ENCODE measurements at places on chromosomes 11 and 22.

- DNase-seq, result no peak
These were observed 67.2 kb upstream of the TTC12 start for GRCh38 chr11:113247221-113247620.

- DNase-seq, result no peak
These were observed 151.6 kb upstream of the E2F8 start for GRCh38 chr11:19392321-19392720.

DNA sequence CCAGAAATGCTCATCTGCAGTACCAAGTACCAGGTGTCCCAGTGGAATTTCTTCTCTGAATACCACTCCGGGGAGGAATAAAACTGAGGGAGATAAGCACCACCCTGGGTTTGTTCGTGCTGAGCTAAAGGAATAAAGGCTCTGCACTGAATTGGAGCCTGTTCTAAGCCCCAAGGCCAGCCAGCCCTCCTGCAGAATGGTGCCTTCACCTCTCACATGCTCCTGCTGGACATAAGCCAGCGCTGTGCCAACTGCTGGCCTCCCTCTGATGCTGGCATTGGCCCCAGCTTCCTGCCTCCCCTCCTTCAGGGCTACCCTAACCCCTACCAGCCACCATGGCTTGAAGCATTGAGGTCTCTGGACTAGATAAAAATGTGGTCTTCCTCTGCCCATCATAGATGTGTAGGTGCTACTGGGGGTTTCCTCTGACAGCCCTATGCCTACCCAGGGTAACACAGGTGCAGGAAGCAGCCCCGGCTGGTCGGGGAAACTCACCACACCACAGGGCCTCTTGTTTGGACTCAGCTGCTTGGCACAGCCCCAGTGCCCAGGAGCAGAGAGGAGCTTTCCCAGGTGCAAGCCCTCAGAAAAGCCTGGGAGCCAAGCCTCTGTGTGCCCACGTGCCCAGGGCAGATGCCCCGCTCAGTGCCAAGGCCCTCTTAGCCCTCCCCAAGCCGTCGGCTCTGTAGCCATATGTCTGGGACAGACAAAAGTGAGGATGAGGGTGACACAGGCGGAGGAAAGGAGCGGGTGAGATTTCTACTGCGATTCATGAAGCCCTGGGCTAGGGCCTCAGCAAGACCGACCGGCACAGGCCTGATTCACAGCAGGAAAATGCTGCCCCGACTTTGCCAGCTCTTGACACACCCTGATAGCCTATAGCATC lies 34.1 kb upstream of the JAM3 start:
- no peak for DNase-seq

GRCh38 chr22:48490500-48491411 lies 1336.9 kb downstream of the BRD1 start:
- no peak for DNase-seq

GRCh38 chr11:8292351-8292750 lies 28.7 kb upstream of the LMO1 start:
- DNase-seq, result no peak

- no peak for DNase-seq
These were observed 19.4 kb upstream of the SUSD2 start for GRCh38 chr22:24161909-24162308.

DNA sequence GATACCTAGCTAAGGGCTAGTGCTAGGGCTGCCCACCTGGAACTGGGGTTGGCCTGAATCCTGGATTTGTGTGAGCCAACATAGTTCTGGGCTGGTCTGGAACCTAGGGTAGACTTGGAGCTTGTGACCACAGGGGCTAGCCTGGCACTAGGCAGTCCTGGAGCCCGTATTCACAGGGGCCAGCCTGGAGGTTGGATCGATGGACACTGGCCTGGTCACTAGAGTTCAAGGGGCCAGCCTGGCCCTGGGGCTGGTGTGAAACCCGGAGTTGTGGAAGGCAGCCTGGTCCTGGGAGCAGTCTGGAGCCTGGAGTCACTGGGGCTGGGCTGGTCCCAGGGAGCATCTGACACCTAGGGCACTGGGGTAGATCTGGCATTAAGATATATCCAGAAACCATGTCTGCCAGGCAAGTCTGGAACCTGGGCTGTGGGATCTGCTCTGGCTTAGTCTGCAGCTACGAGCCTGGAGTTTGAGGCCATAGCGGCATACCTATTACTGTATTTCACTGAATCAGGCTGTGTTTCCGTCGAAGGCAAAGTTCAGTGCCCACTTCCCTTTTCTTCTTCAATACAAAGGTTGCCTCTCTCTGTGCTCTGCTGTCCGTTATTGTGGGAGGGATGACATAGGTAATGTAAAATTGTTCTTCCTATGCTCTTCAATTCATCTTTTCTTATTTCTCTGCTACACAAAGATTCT lies 9.1 kb upstream of the GLYATL1B start:
- peak; percentile 54 for DNase-seq

DNA sequence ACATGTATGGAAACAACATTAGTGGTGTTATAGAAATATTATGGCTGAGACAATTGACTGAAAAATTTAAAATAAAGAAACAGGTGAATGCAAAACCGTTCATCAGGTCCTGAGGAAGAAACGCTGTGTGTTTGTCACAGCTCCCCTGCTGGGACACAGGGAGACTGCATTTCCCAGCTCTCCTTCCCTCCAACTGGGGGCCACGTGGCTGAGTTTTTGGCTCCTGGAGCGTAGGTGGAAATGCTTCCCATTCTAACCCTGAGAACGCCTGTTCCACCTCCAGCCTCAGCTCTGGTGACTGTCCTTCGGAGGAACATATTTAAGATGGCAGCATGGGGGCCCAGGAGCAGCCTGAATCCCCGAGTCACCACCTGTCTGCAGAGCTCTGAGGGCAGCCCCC lies 398.6 kb downstream of the BRD1 start:
- no peak for DNase-seq

- peak; percentile 60 for DNase-seq
These were observed 695 bp downstream of the PEX26 start for GRCh38 chr22:18078329-18079041.

GRCh38 chr11:99537681-99538080 lies 516.9 kb downstream of the CNTN5 start:
- DNase-seq, result no peak

DNA sequence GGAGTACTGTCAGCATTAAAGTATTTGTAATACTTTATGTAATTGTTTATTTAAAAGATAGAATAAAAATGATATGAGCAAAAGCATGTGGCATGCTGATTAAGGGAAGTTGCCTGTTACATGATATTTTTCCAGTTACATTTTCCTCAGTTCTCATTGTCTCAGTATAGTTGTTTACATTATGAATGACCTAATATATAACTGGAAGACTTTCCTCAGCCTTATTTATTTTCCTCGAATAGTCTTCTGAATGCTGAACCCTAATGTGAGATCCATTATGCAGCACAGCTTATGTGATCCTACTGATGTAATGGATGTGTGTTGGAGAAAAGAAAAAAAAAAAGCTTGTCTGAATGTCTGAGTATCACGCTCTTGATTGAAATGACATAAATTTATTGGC lies 95.5 kb downstream of the LUZP2 start:
- no peak for DNase-seq

GRCh38 chr11:72525466-72525865 lies 91.1 kb upstream of the CLPB start:
- DNase-seq, result no peak

- DNase-seq, result peak; percentile 73
These were observed 4.4 kb downstream of the SLC2A11 start for GRCh38 chr22:23862103-23862502.

DNA sequence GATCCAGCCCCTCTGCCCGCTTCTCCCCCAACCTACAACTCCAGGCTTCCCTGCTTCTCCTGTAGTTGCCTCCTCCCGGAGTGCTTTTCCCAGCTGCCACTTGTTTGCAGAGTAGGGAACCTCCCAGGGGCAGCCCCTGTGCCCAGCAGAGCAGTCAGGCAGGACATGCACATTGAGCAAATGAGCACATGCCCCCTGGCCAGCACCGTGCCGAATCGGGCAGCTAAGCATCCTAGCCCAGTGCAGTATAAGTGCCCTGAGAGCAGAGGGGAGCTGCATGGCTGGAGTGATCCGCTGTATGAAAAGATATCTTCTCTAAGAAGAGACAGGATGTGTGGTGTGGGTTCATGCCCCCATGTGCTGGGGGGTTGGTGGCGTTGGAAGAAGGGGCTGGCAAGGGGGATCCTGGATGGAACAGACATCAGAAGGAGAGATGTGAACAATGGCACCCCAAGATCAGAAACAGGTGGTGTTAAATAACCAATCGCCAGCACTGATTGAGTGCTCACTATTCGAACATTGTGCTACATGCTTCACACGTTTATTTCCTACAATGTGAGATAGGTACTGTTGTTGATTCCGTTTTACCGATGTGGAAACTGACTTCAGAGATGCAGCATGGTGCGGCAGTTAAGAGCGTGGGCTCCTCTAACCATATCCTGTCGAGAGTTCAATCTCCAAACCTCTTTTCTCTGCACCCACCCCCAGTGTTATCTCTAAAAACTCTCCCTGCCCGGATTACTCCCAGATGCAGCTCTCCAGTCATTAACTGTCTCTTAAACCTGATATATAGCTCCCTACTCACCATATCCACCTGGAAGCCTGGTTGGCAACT lies 1.2 kb downstream of the AIP start:
- DNase-seq, result peak; percentile 70

- no peak for DNase-seq
These were observed 2.7 kb downstream of the ACO2 start for GRCh38 chr22:41471568-41471967.

- no peak for DNase-seq
These were observed 57.6 kb downstream of the MYH9 start for GRCh38 chr22:36330127-36330526.

DNA sequence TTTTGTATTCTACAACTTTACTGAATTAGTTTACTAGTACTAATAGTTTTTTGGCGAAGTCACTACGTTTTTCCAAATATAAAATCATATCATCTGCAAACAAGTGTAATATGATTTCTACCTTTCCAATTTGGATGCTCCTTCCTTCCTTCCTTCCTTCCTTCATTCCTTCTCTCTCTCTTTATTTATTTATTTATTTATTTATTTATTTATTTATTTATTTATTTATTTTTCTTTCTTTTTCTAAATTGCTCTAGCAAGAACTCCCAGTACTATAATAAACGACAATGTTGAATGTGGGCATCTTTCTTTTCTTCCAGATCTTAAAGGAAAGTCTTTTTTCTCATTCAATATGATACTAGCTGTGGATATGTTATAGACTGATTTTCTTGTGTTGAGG lies 656.0 kb upstream of the LUZP2 start:
- no peak for DNase-seq

GRCh38 chr11:1230456-1231395 lies 7.9 kb downstream of the MUC5B start:
- no peak for DNase-seq

DNA sequence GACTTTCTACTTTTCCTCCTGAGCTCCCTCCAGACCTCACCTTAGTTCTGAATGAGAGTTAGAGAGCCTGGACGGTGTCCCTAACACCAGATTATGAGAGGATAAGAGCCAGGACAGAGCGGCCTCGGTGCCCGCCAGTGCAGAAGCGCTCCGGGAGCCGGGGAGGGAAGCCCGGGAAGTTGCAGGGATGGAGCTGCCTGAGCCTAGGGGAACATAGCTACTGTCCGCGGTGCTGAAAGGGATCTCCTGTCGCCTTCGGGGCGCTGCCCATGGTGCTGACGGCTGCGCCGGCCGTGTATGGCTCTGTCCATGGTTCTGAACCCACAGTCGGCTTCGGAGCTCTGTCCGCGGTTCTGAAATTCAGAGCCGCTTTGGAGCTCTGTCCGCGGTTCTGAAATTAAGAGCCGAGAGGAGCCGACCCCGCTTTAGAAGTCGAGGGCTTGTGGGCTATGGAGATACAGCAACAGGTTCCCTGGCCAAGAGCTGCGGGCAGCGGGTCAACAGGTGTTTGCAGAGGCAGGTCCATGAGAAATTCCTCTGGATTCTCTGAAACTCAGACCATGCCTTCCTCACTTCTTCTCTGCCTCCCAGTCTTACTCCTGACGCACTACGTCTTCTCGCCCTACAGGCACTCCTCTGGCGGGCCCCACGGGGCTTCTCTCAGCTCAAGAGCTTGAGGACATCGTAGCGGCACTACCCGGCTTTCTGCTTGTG lies 814 bp downstream of the NPAS4 start:
- DNase-seq, result peak; percentile 80

GRCh38 chr11:1753229-1753928 lies 3.0 kb upstream of the IFITM10 start:
- DNase-seq, result no peak

DNA sequence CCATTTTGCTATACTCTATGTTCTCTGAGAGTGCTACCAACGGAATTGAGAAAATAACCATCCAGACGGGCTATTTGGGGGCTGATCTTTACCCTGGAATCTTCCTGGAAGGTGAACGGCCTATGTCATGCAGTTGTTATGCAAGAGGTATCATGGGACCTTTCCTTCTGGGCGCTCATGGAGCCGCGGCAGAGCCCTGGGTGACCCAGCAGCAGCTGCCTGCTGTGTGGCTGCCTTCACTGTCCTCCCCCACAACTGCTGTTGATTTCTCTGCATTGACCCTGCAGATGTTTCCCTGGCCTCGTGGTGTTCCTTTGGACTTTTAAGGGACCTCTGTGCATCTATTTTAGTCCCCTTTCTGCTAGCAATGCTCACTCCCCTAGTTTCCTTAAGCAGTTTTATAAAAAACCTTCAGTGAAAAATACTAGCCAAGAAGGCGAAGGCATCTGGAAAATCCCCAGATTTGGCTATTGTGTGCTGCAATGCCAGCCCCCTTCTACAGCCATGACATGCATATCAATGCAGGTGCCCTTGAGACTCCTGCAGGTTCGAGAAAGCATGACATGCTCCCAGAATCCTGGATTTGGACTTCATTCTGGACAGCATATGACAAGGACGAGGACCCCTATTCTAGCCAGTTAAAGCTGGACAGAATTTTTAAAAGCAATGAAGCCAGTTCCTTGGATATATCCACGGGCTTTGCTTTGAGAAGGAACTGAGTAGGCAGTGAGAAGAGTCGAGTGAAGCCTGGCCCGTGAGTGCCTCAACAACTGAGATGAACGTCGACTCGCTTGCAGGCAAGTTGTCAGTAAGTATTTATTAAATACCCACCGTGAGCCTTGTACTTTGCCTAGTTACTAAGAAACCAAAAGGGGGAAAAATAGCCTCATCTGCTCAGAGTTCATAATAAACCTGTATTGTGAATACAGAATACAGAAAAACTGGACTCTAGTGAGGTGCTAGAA lies at the start of gene SLC25A18:
SLC25A18 (plus strand) TSS at position 593 of the 965 bp plus-strand sequence. CDS start 16,447 bp downstream, outside the sequence.
- no peak for DNase-seq

- DNase-seq, result no peak
These were observed 18.8 kb upstream of the SLC36A4 start for GRCh38 chr11:93216511-93217101.

GRCh38 chr22:27748349-27748748 lies 53.2 kb downstream of the MN1 start:
- DNase-seq, result no peak

- DNase-seq, result no peak
These were observed 59.1 kb downstream of the KCNC1 start for GRCh38 chr11:17793642-17794170.

- peak; percentile 81 for DNase-seq
These were observed 33.0 kb downstream of the YWHAH start for GRCh38 chr22:31977141-31977841.

- peak; percentile 63 for DNase-seq
These were observed 197.2 kb upstream of the ANO3 start for GRCh38 chr11:26134481-26135355.

- DNase-seq, result no peak
These were observed 68.6 kb downstream of the BARX2 start for GRCh38 chr11:129444274-129444673.
